ENCODE measurements at places on chromosomes 3 and 15.

GRCh38 chr3:28612232-28612631 lies 263.6 kb upstream of the AZI2 start:
- DNase-seq: no peak

DNA sequence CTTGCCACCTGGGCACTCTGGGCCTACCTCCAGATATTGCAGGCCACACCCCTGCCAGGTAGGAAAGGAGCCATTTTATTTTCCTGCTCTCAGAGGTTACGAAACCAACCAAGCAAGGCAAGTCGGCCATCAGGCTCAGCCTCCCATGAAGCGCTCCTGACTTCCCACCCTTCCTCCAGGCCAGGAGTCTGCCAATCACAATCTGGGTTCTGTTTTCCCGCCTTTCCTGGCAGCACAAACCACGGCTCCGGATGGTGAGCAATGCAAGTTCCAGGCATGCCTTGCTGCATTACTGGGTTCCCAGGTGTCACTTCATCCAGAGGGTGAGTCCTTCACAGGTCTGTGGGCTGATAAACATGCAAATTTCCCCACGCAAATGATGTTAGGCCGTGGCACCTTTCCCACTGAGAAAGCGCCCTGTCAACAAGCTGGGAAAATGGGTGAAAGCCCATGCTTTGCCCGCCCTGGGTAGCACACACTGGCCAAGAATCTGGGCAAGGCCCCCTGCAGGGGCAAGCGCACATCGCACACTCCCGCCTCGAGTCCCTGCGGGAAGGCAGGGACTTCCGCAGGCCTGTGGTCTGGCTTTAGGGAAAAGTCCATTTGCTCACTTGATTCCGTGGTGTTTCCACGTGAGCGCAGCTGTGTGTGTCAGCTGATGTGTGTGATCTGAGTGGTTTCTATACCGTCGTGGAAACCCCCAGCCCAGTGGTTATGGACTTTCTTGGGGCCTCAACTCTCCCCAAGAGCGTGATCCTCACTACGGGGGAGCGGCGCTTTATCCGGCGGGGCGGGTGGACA lies 61.6 kb upstream of the RYK start:
- no peak for DNase-seq

GRCh38 chr3:122168044-122168443 lies 15.4 kb upstream of the CASR start:
- no peak for DNase-seq

- no peak for DNase-seq
Measured at GRCh38 chr15:39059917-39060316, 495.3 kb upstream of the RASGRP1 start.

- DNase-seq: no peak
Measured at GRCh38 chr3:197748597-197749314, 927 bp upstream of the FYTTD1 start.

GRCh38 chr15:37135225-37135624 lies 34.9 kb upstream of the MEIS2 start:
- no peak for DNase-seq
